ENCODE measurements at places on chromosomes 6 and 20. TPM values are rescaled to one million over a fixed set of nuclear protein-coding genes. Genes with fewer than 3 reads are reported as not detected.

GRCh38 chr6:148760568-148761526, 14.0 kb downstream of the UST start:
- DNase-seq: peak; percentile 18
- H3K4me1 ChIP-seq: no peaks in the 10 kb centered on the region
- no peaks in the 10 kb centered on the region for H3K27me3 ChIP-seq
- peak overlapping the region; percentile 29 for H3K4me3 ChIP-seq
- H3K27ac ChIP-seq: peak overlapping the region; percentile 77

DNA sequence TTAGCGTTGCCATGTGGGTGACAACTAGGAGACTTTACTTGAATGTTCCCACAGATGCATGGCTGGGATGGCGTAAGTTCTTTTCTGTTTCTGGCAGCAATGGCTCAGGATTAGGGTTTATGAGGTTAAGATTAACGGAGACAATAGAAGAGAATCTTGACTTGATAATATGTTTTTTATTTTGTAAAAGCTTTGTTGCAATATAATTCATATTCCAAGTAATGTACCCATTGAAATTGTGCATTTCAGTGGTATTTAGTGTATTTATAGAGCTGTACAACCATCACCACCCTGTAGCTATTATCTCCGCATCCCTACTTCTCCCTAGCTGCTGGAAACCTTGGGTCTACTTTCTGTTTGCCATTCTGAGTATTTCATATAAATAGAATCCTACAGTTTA, 349.2 kb downstream of the UTRN start:
- no peak overlapping the region for H3K4me3 ChIP-seq
- no peak for DNase-seq
- no peaks in the 10 kb centered on the region for H3K36me3 ChIP-seq
- peaks cover 7% of the 10 kb centered on the region for H3K4me1 ChIP-seq

GRCh38 chr20:22354647-22355046, 229.7 kb downstream of the FOXA2 start:
- peaks cover 17% of the 10 kb centered on the region for H3K27me3 ChIP-seq
- no peak overlapping the region for H3K27ac ChIP-seq
- no peak for DNase-seq
- no peaks in the 10 kb centered on the region for H3K4me1 ChIP-seq
- H3K36me3 ChIP-seq: no peaks in the 10 kb centered on the region
- no peak overlapping the region for H3K4me3 ChIP-seq

- DNase-seq: no peak
- H3K4me3 ChIP-seq: no peak overlapping the region
- no peaks in the 10 kb centered on the region for H3K27me3 ChIP-seq
Observed at GRCh38 chr6:149834513-149835481, 29.4 kb downstream of the LRP11 start.

- H3K4me1 ChIP-seq: peaks cover 20% of the 10 kb centered on the region
- no peak overlapping the region for H3K27ac ChIP-seq
- DNase-seq: no peak
Observed at GRCh38 chr20:53734006-53734688, 140.5 kb upstream of the ZNF217 start.

- no peaks in the 10 kb centered on the region for H3K36me3 ChIP-seq
- peak overlapping the region; percentile 24 for H3K27ac ChIP-seq
- DNase-seq: no peak
Observed at GRCh38 chr6:140083375-140083774, 708.9 kb upstream of the CITED2 start.

DNA sequence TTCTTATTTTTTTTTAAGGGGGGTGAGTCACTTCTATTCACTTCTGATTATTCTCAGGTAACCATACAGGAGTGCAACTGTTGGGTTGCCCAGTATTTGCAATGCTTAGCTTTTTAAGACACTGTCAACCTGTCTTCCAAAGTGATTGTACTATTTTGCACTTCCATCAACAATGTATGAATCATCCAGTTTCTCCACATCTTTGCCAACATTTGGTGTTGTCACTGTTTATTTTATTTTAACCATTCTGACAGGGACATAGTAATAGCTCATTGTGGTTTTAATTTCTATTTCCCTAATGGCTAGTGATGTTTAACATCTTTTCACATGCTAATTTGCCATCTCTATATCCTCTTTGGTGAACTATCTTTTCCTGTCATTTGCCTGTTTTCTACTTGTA, 1.4 kb upstream of the SLC13A3 start:
- no peaks in the 10 kb centered on the region for H3K36me3 ChIP-seq
- no peak for DNase-seq
- H3K4me3 ChIP-seq: no peak overlapping the region
- H3K27me3 ChIP-seq: no peaks in the 10 kb centered on the region
- peaks cover 7% of the 10 kb centered on the region for H3K4me1 ChIP-seq

- peaks cover 31% of the 10 kb centered on the region for H3K36me3 ChIP-seq
- no peak overlapping the region for H3K4me3 ChIP-seq
- no peak overlapping the region for H3K27ac ChIP-seq
- DNase-seq: no peak
Observed at GRCh38 chr6:35569011-35569461, 56.3 kb upstream of the TULP1 start.

DNA sequence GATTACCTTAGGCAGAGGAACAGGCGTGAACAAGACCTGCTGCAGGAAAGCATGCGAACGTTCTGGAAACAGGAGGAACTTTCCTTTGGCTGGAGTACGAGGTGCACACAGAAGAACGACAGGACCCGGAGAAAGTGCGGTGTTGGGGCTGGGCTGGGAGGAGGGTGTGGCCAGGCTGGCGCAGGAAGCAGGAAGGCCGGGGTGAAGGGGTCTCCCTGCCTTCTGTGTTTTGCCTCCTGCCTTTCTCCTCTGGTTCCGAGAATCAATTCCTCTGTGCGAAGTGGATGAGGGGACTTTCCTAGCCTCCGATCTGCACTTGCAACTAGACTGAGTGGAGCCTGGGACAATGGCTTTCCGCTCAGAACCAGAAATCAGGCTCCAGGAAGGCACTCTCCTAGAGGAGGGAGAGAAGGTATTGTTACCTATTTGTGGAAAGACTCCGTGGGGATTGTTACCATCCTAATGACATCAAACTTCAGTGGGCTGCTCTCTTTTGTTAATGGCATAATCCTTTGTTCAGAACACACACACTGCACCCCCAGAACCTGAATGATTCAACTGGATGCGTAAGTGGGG, 22.9 kb upstream of the PLEKHG1 start:
- no peaks in the 10 kb centered on the region for H3K27me3 ChIP-seq
- no peak overlapping the region for H3K27ac ChIP-seq
- H3K4me3 ChIP-seq: no peak overlapping the region
- no peak for DNase-seq
- H3K4me1 ChIP-seq: no peaks in the 10 kb centered on the region

- H3K27me3 ChIP-seq: no peaks in the 10 kb centered on the region
- no peaks in the 10 kb centered on the region for H3K36me3 ChIP-seq
- peak; percentile 59 for DNase-seq
- peaks cover 13% of the 10 kb centered on the region for H3K4me1 ChIP-seq
- H3K4me3 ChIP-seq: no peak within 1 kb of the TSS
Observed at GRCh38 chr6:62285612-62286469, at the start of gene KHDRBS2. TSS of gene KHDRBS2 (minus strand) at chr6:62286225.

GRCh38 chr6:170461556-170462365, 91.3 kb downstream of the PSMB1 start:
- no peak overlapping the region for H3K27ac ChIP-seq
- DNase-seq: no peak
- no peaks in the 10 kb centered on the region for H3K4me1 ChIP-seq
- H3K4me3 ChIP-seq: no peak overlapping the region
- no peaks in the 10 kb centered on the region for H3K36me3 ChIP-seq
- peaks cover 30% of the 10 kb centered on the region for H3K27me3 ChIP-seq

- H3K4me1 ChIP-seq: no peaks in the 10 kb centered on the region
- no peak for DNase-seq
- H3K27ac ChIP-seq: no peak overlapping the region
- H3K27me3 ChIP-seq: no peaks in the 10 kb centered on the region
- no peak overlapping the region for H3K4me3 ChIP-seq
- no peaks in the 10 kb centered on the region for H3K36me3 ChIP-seq
Observed at GRCh38 chr6:47836639-47837038, 54.8 kb downstream of the OPN5 start.

DNA sequence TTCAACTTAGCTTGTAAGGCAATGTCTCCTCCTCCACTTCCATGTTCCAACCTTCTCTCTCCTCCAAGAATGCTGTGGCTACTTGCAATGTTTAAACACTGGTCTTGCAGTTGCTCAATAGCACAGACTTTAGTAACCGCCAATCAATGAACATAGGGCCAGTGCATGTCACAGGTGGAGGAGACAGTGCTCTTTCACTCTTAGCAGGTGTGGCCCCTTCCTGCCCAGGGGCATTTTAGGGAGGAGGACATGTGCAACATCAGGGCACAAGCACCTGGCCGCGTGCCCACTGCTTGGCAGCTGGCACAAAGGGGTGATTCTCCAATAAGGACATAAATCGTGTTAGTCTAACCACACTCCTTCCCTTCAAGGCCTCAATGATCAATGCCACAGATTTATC, 41.3 kb downstream of the ADGRF1 start:
- no peak for DNase-seq
- H3K4me3 ChIP-seq: no peak overlapping the region
- H3K27ac ChIP-seq: no peak overlapping the region

GRCh38 chr6:35036828-35037663, 104.1 kb downstream of the TCP11 start:
- peaks cover 49% of the 10 kb centered on the region for H3K4me1 ChIP-seq
- no peaks in the 10 kb centered on the region for H3K36me3 ChIP-seq
- H3K27ac ChIP-seq: no peak overlapping the region
- H3K27me3 ChIP-seq: no peaks in the 10 kb centered on the region
- H3K4me3 ChIP-seq: no peak overlapping the region

- no peaks in the 10 kb centered on the region for H3K4me1 ChIP-seq
- H3K36me3 ChIP-seq: no peaks in the 10 kb centered on the region
- DNase-seq: no peak
- H3K27ac ChIP-seq: no peak overlapping the region
Observed at GRCh38 chr6:119557239-119557638, 207.7 kb upstream of the MAN1A1 start.

DNA sequence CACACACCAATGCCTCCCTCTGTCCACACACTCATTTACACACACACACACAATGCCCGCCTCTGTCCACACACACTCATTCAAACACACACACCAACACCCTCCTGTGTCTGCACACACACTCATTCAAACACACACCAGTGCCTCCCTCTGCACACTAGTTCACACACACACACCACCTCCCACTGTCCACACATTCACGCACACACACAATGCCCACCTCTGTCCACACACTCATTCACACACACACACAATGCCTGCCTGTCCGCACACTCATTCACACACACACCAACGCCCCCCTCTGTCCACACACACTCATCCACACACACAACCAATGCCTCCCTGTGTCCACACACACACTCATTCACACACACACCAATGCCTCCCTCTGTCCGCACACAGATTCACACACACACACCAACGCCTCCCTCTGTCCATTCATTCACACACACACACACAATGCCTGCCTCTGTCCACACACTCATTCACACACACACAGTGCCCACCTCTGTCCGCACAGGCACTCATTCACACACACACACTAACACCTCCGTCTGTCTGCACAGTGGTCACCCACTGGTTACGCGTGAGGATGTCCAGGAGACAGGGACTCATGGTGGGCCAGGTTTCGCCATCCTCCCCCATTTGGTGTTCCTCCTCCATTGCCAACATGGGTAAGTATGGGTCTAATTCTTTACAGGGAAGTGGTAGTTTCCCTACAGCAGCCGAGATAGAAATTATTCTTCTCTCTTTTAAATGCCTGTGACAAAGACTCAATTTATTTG, 62.4 kb upstream of the THBS2 start:
- no peak for DNase-seq
- no peaks in the 10 kb centered on the region for H3K4me1 ChIP-seq
- no peaks in the 10 kb centered on the region for H3K36me3 ChIP-seq
- H3K27ac ChIP-seq: no peak overlapping the region
- no peak overlapping the region for H3K4me3 ChIP-seq

GRCh38 chr6:105372849-105373182, 30.1 kb downstream of the PREP start:
- H3K4me3 ChIP-seq: no peak overlapping the region
- peak overlapping the region; percentile 7 for H3K27ac ChIP-seq
- H3K36me3 ChIP-seq: peaks cover 75% of the 10 kb centered on the region
- H3K27me3 ChIP-seq: no peaks in the 10 kb centered on the region

DNA sequence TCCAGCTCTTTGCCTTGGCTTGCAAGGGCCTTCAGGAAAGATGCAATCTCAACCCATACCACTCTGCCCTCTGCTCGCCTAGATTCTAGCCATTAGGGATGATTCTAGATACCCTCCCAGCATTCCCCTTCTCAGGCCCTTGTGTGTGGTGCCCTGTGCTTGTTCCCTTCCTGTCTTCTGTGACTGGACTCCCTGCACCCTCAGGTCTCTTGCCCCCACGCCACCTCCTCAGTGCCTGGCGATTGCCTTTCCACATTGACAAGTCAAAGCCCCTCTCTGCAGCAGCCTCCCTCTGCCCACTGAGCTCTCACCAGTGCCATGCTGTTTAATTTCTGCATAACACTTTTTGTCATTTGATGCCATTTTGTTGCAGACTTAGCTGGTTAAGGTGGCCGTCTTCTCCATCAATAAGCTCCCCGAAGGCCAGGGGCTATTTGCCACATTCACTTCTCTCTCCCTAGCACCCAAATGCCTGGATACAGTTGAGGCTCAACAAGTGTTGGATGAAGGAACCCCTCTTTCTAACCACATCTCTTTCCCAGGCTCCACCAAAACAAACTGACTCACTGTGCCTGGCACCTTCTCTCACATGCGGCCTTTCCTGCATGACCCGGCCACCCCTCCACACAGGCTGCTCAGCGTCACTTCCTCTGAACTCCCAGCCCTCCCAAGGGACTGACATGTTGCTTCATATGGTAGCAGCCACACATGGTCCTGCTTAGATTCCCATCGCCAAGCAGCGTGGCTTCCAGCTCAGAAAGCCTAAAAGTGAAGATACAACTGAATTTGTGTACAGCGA, 4.6 kb upstream of the TXNDC5 start:
- H3K27me3 ChIP-seq: no peaks in the 10 kb centered on the region
- no peak overlapping the region for H3K27ac ChIP-seq
- no peak overlapping the region for H3K4me3 ChIP-seq

- H3K27me3 ChIP-seq: peaks cover 29% of the 10 kb centered on the region
- no peak overlapping the region for H3K4me3 ChIP-seq
- no peak overlapping the region for H3K27ac ChIP-seq
- no peaks in the 10 kb centered on the region for H3K4me1 ChIP-seq
- no peak for DNase-seq
- H3K36me3 ChIP-seq: no peaks in the 10 kb centered on the region
Observed at GRCh38 chr20:37259031-37259430, 2.6 kb downstream of the GHRH start.

GRCh38 chr6:90297115-90297866, 648 bp upstream of the BACH2 start:
- H3K4me1 ChIP-seq: peaks cover 10% of the 10 kb centered on the region
- H3K4me3 ChIP-seq: peak overlapping the region; percentile 75
- H3K27me3 ChIP-seq: peaks cover 33% of the 10 kb centered on the region
- no peaks in the 10 kb centered on the region for H3K36me3 ChIP-seq
- peak overlapping the region; percentile 91 for H3K27ac ChIP-seq

GRCh38 chr6:132359886-132360285, 41.4 kb downstream of the MOXD1 start:
- DNase-seq: no peak
- H3K27ac ChIP-seq: no peak overlapping the region
- H3K4me1 ChIP-seq: no peaks in the 10 kb centered on the region
- H3K36me3 ChIP-seq: no peaks in the 10 kb centered on the region

The PMEPA1 gene
- total RNA-seq: 4.6 TPM

The TCEA2 gene
- total RNA-seq: 1.8 TPM

The MOCS3 gene
- 5.5 TPM for total RNA-seq

The TINAG gene
- total RNA-seq: not detected

The TRIM31 gene
- not detected for total RNA-seq

The GMNN gene
- 19.9 TPM for total RNA-seq

The FAM184A gene
- 3.8 TPM for total RNA-seq

The MTFR2 gene
- 4.7 TPM for total RNA-seq

The VEGFA gene
- total RNA-seq: 107 TPM

The TCF21 gene
- 5.9 TPM for total RNA-seq

The LIME1 gene
- total RNA-seq: 22.3 TPM

The RAB44 gene
- 0.18 TPM for total RNA-seq

The HTR1E gene
- not detected for total RNA-seq

The RIMS1 gene
- 0.13 TPM for total RNA-seq

The PTCRA gene
- total RNA-seq: not detected
